AG08396 (cell line): ENCODE measurements at places on chromosomes 2 and 18.

DNA sequence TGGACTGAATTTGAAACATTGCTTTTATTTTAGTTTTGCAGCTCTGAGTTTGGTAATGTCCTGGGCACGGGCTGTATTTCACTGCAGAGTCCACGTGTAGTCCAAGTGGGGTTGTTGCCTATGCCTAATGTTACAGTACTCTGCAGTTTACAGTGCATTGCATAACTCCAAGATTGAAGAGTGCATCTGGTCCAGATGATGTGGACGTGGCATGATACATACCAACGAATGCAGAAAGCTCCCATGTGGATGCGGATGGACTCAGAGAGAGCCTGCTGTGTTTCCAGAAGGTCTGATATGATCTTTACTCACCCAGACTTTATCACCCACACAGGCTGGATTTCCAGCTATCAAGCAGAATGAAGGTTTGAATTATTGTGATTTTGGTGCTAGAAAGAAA, 44.4 kb upstream of the CCDC68 start:
- no peak for DNase-seq

- DNase-seq = peak; percentile 54
Observed at GRCh38 chr2:216777637-216778273, 82.1 kb downstream of the TNP1 start.

DNA sequence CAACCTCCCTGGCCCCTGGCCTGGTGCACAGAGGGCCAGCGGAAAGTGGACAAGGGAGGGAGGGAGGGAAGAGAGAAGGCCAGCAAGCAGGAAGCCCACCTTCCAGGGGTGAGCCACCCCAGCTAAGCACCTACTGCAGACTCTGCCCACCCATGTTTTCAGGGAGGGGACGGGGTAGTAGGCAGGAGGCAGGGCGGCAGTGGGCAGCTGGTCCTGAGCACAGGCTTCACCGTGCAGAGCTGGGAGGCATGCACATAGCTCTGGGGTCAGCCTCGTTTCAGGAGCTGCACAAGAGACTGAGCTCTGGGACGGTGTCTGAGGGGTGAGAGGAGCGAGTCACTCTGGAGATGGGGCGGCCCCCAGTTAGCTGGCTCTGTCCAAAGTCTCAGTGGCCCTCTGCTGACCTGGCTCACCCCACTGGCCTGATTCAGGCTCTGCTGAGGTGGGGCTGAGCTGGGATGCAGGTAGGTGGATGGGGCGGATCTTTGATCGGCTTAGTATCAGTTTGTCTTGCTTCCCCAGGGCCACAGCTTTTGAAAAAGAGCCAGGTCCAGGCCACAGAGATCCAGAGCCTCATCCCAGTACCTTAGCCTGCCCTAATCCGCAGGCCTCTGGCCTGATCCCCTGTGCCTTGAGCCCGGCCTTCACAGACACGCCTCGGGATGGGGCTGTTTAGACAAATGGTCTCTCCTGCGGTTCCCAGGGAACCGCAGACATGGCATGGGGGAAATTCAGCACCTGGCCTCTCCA, 3.7 kb downstream of the NMUR1 start:
- no peak for DNase-seq

DNA sequence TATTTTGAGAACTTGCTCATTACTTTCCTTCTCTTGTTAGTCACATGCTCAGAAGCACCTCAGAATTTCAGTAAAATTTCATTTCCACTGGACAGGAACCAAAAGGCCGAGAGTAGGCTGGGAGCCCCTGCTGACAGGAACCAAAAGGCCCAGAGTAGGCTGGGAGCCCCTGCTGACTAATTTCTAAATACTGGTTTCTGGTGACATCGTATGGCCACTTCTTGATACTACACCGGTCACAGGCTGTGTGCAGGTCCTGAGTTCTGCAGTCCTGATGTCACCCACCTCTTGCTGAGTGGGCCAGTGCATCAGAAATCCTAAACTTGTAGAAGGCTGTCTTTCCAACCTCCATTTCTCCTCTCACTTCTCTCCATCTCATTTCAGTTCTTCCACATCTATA, 17.7 kb upstream of the EN1 start:
- DNase-seq = peak; percentile 70

GRCh38 chr2:165067643-165068486, 112.5 kb upstream of the SLC38A11 start:
- peak; percentile 38 for DNase-seq

DNA sequence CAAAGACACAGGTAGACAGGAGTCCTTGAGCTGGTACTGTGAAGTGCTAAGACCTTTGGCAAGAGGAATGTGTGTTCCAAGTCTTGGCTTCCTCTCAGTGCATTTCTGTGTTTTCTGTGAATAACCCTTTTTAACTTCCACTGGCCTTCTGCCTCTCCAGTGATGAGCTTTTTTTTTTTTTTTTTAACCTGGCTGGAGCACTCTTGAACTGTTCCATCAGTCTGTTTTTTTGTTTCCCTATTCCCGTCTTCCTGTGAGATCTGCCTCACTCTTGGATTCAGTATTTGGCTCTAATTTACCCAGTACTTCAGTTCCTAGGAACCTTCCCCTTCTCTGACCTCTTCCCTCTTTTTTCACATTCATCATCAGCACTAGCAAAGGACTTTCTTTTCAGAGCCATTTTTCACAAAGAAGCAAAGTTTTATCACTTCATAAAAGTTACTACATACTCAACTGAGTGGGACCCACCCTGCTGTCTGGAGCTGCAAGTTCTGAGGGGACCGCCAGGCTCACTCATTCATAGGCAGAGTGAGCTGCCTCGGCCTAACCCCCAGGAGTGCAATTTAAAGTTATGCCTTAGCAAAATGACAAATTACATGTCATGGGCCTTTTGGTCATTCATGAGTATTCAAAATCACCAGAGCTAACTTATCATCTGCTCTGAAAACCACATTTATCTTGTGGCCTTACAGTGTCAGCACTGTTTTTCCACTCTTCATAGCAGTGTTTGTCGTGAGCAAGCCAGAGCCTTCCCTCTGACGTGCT, 126.9 kb upstream of the DAPL1 start:
- DNase-seq = no peak

- no peak for DNase-seq
Observed at GRCh38 chr18:75462178-75462832, 34.8 kb upstream of the SMIM21 start.

GRCh38 chr2:142130111-142131009, 456 bp downstream of the LRP1B start:
- peak; percentile 21 for DNase-seq
